ENCODE measurements at places on chromosomes 11 and 22.

DNA sequence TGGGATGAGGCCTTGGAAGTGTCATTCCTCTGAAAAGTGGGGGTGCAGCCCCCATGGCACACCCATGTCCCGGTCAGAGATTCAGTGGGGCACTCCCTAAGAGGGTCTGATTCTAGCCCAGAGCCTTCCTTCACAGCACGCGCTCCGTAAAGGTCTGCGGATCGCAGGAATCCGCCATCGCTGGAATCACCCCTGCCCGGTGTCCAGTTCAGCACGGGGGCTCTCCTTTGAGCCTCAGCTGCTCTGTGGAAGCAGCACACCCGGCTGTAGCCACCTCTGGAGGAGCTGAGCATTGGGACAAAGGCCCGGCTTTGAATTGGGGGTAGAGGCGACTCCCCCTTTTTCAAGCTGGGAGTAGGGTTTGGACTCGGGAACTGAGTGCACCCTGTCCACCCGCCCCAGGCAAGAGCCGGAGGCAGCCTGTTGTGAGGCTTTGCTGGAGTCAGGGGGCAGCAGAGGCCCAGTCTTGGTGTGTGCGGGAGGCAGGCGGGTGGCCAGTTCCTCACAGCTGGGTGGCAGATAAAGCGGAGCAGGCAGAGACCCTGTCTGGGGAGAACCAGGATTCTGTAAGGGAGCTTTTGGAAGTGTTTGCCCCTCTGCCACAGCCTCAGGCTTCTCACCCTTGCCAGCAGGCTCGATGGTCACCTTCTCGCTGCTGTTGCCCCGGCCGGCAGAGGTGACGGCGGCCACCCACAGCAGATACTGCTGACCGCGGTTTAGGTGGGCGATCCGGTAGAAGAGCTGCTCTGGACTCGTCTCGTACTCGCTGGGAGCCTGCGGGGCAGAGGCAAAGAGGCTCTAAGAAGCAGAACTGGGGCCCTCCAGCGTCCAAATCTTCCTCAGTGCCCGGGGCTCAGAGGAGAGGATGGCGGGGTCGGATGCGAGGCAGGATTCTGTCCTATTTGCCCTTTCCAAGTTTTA lies 115.9 kb downstream of the CEP164 start:
- H3K36me3 ChIP-seq, result no peaks in the 10 kb centered on the region
- no peak overlapping the region for H3K4me3 ChIP-seq
- DNase-seq, result peak; percentile 72
- peaks cover 7% of the 10 kb centered on the region for H3K4me1 ChIP-seq
- H3K27me3 ChIP-seq, result no peaks in the 10 kb centered on the region

DNA sequence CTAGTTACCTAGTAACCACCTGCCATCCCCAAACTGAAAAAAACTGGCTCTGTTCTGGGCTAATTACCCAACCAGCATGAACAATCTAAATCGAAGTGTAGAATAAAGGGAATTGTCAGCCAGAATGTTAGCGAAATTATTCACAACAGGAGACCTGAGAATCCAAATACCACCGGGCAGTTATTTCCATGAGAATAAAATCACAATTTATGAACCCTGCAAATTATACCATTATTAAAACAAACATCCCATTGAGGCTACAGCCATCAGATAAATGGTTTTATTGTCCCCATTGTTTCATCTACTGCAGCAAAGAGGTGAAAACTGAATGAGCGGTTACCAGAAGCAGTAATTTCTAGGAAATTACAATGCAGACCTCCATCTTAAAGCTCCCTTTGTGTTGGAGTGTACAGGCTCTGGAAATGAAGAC lies 21.7 kb downstream of the FAM168A start:
- no peak overlapping the region for H3K4me3 ChIP-seq
- H3K36me3 ChIP-seq, result no peaks in the 10 kb centered on the region
- H3K27ac ChIP-seq, result no peak overlapping the region
- DNase-seq, result no peak
- H3K4me1 ChIP-seq, result no peaks in the 10 kb centered on the region
- H3K27me3 ChIP-seq, result no peaks in the 10 kb centered on the region

- no peak overlapping the region for H3K27ac ChIP-seq
- no peaks in the 10 kb centered on the region for H3K36me3 ChIP-seq
- no peak overlapping the region for H3K4me3 ChIP-seq
- H3K27me3 ChIP-seq, result no peaks in the 10 kb centered on the region
- H3K4me1 ChIP-seq, result peaks cover 15% of the 10 kb centered on the region
These were observed 14.8 kb downstream of the PLAAT3 start for GRCh38 chr11:63599211-63600122.

DNA sequence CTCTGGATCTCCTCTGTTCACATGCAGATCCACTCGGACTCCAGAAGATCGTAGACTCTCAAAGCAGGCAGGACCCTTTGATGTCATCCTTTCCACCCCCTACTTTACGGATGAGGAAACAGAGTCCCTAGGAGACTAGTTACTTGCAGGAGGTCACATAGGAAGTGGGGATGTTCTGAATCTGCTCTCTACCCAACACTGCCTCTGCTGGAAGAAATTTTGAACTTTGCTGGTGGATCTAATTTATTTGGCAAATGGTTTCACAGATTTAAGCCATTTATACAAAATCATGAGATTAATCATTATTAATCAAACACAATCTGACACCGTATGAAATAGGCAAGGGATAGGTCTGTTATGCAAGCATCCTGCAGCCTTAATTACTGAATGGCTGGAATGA lies 55.0 kb upstream of the USP47 start:
- H3K27ac ChIP-seq, result no peak overlapping the region
- H3K36me3 ChIP-seq, result no peaks in the 10 kb centered on the region
- H3K4me3 ChIP-seq, result no peak overlapping the region

GRCh38 chr11:117022526-117022925 lies 75.7 kb downstream of the SIK3 start:
- H3K4me3 ChIP-seq, result no peak overlapping the region
- peaks cover 63% of the 10 kb centered on the region for H3K4me1 ChIP-seq
- no peak overlapping the region for H3K27ac ChIP-seq
- no peaks in the 10 kb centered on the region for H3K27me3 ChIP-seq
- no peak for DNase-seq
- H3K36me3 ChIP-seq, result no peaks in the 10 kb centered on the region

- no peaks in the 10 kb centered on the region for H3K36me3 ChIP-seq
- H3K4me1 ChIP-seq, result peaks cover 72% of the 10 kb centered on the region
- DNase-seq, result no peak
- H3K4me3 ChIP-seq, result no peak overlapping the region
- H3K27ac ChIP-seq, result peak overlapping the region; percentile 98
These were observed 73.5 kb upstream of the PPARA start for GRCh38 chr22:46076651-46077339.

GRCh38 chr22:24386937-24387471 lies 40.4 kb upstream of the ADORA2A start:
- no peaks in the 10 kb centered on the region for H3K27me3 ChIP-seq
- H3K36me3 ChIP-seq, result no peaks in the 10 kb centered on the region
- no peak overlapping the region for H3K4me3 ChIP-seq
- peaks cover 3% of the 10 kb centered on the region for H3K4me1 ChIP-seq
- DNase-seq, result no peak
- H3K27ac ChIP-seq, result no peak overlapping the region

- no peak overlapping the region for H3K27ac ChIP-seq
- DNase-seq, result no peak
- no peaks in the 10 kb centered on the region for H3K27me3 ChIP-seq
- H3K4me3 ChIP-seq, result no peak overlapping the region
These were observed 56.9 kb downstream of the ABTB2 start for GRCh38 chr11:34300926-34301295.

DNA sequence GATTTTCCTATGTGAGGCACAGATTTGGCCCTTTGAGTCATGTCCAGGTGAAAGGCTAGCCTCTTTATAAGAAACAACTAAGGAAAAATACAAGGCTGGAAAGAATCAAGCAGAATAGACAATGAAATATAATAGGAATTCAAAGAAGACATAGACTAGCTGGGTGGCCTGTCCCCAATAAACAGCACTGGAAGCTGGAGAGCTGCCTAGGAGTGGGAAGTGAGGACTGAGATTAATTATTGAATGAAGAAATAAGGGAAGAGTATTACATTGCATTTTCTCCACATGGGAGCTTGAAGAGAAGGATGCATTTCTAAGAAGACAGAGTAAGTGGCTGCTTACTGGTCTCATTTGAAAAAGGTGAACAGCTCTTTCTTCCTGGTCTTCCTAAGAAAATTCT lies 100.0 kb downstream of the CCDC34 start:
- no peaks in the 10 kb centered on the region for H3K4me1 ChIP-seq
- H3K4me3 ChIP-seq, result no peak overlapping the region
- no peaks in the 10 kb centered on the region for H3K36me3 ChIP-seq
- no peaks in the 10 kb centered on the region for H3K27me3 ChIP-seq
- DNase-seq, result no peak

DNA sequence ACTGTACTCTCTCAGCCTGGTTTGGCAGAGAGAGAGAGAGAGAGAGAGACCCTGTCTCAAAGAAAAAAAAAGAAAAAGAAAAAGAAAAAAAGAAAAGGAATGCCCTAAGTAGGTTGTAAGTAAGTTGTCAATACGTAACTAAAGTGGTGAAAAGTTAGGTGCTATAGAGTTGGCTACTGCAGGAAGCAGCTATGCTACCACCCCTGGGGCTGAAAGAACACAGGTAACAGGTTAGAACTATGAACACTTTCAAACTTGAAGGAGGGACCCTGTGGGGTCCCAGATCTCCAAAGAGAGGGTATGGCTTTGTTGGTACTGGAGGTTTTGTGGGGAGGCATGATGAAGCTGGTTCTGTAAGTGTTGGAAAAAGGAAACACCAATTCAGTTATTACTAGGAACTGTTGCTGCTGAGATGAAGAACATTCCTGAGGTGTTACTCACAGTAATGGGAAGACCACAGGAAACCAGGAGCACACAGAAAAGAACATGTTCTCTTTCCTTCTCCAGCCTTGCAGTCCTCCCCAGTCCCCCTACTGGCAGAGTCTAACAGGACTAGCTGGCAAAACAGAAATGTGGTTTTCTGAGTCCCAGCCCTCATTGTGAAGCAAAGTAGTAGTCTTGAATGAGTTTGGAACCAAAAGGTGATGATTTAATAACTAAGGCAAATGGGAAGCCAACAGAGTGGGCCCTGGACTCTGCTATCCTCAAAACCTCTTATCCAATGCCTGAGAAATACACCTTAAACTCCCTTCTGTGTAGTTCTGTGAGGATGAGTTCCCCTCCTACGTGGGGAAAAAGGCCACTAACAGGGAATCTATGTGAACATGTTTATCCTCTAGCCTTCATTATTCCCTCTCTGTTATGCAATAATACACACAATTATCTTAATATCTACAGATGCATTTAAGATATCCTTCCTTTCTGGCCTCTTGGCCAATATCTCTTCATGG lies 427.0 kb upstream of the DDI1 start:
- H3K36me3 ChIP-seq, result no peaks in the 10 kb centered on the region
- no peak overlapping the region for H3K27ac ChIP-seq
- DNase-seq, result no peak
- no peaks in the 10 kb centered on the region for H3K27me3 ChIP-seq
- H3K4me1 ChIP-seq, result no peaks in the 10 kb centered on the region

DNA sequence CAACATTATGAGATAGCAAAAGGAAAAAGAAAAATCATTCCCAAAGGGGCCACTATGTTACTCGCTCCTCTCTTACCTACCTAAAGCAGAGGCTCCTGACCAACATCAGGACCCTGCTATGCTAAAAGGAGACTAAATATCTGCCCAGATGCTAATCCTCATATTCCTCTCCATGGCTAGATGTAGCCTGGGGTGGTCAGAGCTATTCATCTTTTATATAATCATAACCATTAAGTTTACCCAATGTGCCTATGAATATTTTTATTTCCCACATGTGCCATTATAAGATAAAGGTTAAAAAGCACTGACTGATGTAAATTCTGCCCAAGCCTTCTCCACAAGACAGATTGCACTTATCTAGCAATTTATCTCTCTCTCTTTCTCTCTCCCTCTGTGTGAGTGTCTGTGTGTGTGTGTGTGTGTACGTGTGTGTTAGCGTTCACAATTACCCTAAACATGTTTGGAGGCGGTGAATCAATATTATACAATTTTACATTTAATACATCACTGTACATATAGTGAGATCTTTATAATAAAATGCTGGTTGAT lies 41.2 kb upstream of the ANO5 start:
- H3K27ac ChIP-seq, result no peak overlapping the region
- no peaks in the 10 kb centered on the region for H3K27me3 ChIP-seq
- DNase-seq, result no peak

- no peaks in the 10 kb centered on the region for H3K36me3 ChIP-seq
- no peaks in the 10 kb centered on the region for H3K4me1 ChIP-seq
- no peak for DNase-seq
- no peak overlapping the region for H3K4me3 ChIP-seq
- H3K27me3 ChIP-seq, result no peaks in the 10 kb centered on the region
These were observed 61.7 kb upstream of the CECR2 start for GRCh38 chr22:17307566-17307965.

GRCh38 chr22:16968218-16968595 lies 39.8 kb downstream of the GAB4 start:
- H3K4me3 ChIP-seq, result no peak overlapping the region
- no peaks in the 10 kb centered on the region for H3K4me1 ChIP-seq
- no peaks in the 10 kb centered on the region for H3K27me3 ChIP-seq
- H3K36me3 ChIP-seq, result no peaks in the 10 kb centered on the region
- H3K27ac ChIP-seq, result no peak overlapping the region

GRCh38 chr11:12981676-12982522 lies 27.2 kb upstream of the RASSF10 start:
- H3K36me3 ChIP-seq, result no peaks in the 10 kb centered on the region
- H3K27me3 ChIP-seq, result no peaks in the 10 kb centered on the region
- no peaks in the 10 kb centered on the region for H3K4me1 ChIP-seq
- H3K27ac ChIP-seq, result no peak overlapping the region

- peaks cover 14% of the 10 kb centered on the region for H3K4me1 ChIP-seq
- no peak for DNase-seq
- no peak overlapping the region for H3K27ac ChIP-seq
- H3K36me3 ChIP-seq, result no peaks in the 10 kb centered on the region
- H3K27me3 ChIP-seq, result no peaks in the 10 kb centered on the region
These were observed 88.2 kb upstream of the BLID start for GRCh38 chr11:122204206-122204605.

DNA sequence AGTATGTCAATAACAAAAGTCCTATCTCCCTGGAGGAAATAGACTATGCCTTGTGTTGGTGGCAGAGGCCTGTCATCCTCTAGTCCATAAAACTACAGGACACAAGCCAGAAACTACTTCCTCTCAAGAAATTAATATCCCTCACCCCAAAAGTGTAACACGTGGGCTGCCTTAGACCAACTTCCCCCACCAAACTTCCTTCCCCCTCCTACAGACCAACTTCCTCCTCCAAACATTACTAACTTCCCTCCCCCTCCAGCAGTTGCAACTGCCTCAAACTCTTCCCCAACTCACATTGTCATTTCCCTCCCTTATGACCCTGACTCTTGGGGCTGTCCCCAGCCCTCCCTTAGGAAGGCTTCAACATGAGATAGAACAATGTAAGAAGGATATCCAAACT lies 6.3 kb downstream of the OR52K2 start:
- H3K27ac ChIP-seq, result no peak overlapping the region
- no peaks in the 10 kb centered on the region for H3K4me1 ChIP-seq
- no peaks in the 10 kb centered on the region for H3K27me3 ChIP-seq
- H3K36me3 ChIP-seq, result no peaks in the 10 kb centered on the region

GRCh38 chr11:114612686-114613085 lies 17.1 kb upstream of the NXPE4 start:
- no peak overlapping the region for H3K27ac ChIP-seq
- no peak for DNase-seq
- no peaks in the 10 kb centered on the region for H3K4me1 ChIP-seq
- H3K36me3 ChIP-seq, result no peaks in the 10 kb centered on the region
- H3K27me3 ChIP-seq, result no peaks in the 10 kb centered on the region
